Activated CD4-positive, alpha-beta T cell treated with anti-CD3 and anti-CD28 coated beads, Interleukin-2, amount 50 U/mL, for 16 hours (primary cell): ENCODE measurements at places on chromosomes 7 and 10.

- no peak for DNase-seq
Observed at GRCh38 chr10:20173046-20173445, 356.8 kb downstream of the PLXDC2 start.

GRCh38 chr10:78572565-78572964 lies 496.2 kb upstream of the ZMIZ1 start:
- no peak for DNase-seq

DNA sequence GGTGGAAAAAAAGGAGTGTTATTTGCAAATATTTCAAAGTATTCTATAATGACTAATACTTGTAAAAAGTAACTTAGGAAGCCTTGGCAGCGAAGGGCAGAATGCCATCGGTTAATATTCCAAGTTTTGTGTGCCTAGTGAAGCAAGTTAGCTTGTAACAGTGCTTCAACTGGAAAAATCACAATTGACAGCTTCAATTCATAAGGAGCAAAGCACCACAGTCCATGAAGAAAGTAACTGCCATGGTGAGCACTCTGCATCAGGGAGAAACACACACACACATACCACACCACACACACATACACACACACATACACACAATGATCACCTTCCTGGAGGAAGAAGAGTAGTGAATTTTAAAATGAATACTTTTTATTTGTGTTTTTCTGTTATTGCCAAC lies 298.3 kb downstream of the CNTNAP2 start:
- DNase-seq, result no peak

- DNase-seq, result no peak
Observed at GRCh38 chr10:29434111-29434510, 145.2 kb downstream of the LYZL1 start.

- DNase-seq, result peak; percentile 96
Observed at GRCh38 chr7:111083413-111083812, 7.5 kb upstream of the LRRN3 start.

GRCh38 chr10:22022257-22023032 lies 18.9 kb upstream of the DNAJC1 start:
- DNase-seq, result peak; percentile 16

DNA sequence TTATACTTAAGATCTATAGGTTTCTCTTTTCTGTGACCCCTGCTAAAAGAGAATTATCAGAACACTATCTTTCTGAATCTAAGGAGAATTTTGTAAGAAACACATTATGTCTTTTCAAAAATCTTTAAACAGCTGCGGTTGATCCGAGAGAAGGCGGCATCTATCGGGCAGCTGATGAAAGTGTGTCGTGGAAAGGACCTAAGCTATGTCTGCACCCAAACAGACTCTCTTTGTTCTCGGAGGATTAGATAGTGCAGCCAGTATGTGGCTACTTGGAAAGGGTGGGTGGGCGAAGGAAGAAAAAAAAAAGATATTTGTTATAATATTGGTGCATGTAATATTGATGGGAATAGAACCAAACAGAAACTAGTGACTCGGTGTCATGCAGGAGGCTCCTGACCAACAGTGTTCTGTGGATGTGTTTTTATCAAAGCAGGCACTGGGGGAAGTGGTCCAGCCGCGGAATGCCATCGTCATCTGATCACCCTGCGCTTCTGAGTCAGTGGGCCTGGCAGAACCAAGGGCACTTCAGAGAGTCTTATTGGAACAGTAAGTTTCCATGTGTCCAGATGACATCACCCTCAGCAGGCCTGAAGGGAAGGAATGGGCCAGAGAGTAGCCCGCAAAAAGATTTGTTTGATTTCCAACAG lies 509.7 kb upstream of the AKR1E2 start:
- no peak for DNase-seq

- DNase-seq, result no peak
Observed at GRCh38 chr7:117322741-117323304, at the start of gene WNT2. TSS of gene WNT2 (minus strand) at chr7:117323058. CDS start at chr7:117322989, 69 bp downstream.

DNA sequence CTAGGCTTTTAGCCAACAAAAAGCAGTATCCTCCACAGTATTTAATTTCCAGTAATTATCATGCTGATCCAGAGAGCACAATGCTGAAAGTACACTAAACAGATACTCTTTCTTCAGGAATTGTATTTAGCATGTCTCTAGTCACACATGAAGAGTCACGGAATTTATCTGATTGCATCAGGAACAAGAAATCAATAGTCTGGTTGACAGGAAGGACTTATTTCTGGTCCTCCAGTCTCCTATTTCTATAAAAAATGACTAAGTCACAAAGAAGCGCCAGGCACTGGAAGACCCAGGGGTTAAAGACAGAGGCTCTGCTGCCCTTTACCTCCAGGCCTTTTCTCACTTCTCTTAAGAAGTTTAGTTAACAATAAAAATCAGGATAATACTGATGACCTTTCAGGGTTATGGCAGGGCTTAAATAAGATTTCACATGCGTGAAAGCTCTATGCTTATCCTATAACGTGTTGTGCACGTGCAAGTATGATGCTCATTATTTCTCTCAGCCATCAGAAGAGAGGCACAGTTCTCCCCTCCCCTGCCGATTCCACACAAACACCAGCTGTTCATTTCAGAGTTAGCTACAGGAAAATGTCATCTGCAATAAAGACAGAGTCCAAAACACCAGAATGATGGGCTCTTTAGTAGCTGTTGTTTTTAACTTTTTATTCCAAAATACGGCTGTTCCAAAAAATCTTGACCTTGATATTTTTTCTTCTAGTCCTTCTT lies 36.9 kb downstream of the SLC26A4 start:
- DNase-seq, result no peak

- no peak for DNase-seq
Observed at GRCh38 chr7:120278773-120279172, 5.8 kb downstream of the KCND2 start.

DNA sequence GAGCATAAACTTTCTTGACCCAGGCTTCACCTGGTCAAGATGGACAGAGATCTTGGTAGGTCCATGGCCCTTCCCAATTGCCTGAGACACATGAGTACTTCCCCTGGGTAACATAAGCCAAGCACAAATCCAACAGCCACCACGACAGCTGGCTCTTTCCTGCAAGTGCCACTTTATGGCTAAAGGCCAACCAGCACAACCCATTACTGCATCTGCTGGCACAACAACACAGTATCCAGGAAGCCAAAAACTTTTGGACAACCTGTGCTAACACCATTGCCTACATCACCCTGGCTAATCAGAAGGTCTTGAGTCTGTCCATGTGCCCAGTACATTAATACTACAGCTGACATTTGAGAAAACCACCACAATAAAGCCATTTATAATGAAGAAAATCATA lies 548.0 kb upstream of the SEMA3D start:
- no peak for DNase-seq

- no peak for DNase-seq
Observed at GRCh38 chr10:58508316-58508715, 4.4 kb upstream of the BICC1 start.

DNA sequence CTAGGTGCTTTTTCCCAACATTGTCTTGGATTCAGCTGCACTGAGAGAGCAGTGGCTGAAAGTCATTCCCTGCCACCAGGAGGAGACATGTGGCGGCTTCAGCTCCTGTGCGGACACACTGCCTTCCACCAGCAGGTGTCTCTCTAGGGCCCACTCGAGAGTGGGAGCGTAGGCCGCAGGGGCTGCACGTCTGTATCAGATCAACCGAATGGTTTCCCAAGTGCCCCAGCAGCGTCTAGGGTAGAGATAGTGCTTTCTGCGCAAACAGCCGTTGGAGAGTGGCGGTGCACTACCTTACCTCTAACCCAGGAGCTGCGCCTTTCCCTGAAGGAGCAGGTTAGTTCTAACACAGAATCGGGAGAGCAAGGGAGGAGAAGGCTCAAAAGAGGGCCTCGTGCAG lies 31.7 kb downstream of the PAPOLB start:
- peak; percentile 68 for DNase-seq

DNA sequence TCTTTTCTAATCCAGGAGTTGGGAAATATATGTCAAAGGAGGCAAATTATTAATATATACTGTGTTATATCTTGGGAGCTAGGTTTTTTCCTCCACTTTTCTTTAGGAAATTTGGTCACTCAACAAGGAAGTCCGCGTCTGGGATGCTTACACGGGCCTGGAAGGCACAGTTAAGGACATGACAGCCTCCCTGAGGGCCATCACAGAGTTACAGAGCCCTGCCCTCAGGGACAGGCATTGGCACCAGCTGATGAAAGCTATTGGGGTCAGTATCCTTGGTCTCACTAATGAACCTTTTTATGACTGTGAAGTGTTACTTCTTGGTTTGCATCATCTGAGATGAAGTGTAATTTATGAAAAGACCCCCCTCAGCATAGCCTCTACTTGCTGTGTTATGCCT lies 74.7 kb downstream of the DNAH11 start:
- no peak for DNase-seq

DNA sequence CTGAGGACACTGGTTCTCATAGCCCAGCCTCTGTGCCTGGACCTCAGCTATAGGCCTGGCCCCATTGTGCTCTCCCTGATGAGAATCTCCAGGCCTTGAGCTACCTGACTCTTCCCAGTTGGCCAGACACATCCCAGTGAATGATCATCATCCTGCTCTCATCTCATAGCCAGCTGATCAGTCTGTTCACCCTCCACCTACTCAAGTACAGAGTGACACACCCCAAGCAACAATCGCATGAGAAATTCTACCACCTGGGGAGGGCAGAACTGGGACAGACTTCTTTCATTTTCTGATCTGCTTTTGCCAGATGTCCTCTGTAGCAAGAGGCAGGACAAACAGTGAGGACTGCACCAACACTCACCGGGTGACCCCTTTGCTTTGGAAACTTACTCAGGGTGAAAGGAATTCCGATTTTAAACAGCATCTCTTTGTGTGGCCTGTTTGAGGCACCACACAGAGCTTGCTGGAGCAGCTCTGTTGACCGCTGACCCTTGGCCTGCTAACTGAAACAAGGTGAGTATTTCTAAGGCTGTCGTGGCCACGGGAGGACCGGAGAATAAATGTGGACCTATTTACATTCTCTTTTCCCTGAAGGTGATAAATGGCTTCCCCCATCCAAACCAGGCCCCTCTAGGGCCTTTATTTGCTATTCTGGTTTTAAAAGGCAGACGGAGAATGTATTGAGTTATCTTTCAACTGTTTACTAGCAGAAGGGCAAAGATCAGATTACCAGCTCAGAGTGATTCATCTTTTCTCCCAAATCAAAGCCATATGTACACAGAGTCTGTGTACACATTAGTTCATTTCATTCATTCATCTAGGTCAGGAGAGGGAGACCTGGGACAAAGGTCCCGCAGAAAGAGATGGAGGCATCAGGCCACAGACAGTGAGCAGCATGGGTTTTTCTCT lies 181.4 kb upstream of the TNS3 start:
- no peak for DNase-seq

DNA sequence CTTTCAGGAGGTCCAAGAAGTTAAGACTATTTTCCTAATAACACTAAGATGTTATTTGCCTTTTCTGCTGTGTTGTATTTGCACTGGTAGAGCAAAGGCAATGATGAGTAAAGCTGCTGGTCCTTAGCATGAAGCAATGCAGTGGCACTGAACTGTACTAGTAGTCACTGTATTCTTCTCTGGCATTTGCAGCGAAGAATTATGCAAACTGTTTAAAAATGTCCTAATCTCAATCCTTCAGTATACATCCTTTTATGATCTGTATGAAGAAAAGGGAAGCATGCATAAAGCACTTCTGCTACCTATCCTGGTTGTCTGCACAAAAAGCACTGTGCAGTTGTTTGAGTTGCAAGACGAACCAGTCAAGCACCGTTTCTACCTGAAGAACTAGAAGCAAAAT lies 20.4 kb downstream of the IGF2BP3 start:
- no peak for DNase-seq

DNA sequence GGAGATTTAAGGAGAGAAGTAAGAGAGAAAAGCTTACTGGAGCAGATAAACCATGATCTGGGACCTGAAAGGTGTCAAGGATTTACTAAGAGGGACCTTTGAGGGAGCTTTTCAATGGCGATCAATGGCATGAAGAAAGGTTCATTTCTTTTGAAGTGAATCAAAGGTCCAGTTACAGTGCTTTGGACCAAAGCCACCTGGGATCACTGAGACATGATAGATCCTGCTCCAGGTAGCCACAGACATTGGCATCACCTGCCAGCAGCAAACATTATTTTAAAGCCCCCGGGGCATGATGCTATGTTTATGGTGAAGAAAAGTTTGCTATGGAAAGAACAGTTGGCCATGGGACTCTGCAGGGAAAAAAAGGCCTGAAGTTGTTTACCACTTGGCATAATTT lies 109.4 kb downstream of the SLC25A13 start:
- no peak for DNase-seq

DNA sequence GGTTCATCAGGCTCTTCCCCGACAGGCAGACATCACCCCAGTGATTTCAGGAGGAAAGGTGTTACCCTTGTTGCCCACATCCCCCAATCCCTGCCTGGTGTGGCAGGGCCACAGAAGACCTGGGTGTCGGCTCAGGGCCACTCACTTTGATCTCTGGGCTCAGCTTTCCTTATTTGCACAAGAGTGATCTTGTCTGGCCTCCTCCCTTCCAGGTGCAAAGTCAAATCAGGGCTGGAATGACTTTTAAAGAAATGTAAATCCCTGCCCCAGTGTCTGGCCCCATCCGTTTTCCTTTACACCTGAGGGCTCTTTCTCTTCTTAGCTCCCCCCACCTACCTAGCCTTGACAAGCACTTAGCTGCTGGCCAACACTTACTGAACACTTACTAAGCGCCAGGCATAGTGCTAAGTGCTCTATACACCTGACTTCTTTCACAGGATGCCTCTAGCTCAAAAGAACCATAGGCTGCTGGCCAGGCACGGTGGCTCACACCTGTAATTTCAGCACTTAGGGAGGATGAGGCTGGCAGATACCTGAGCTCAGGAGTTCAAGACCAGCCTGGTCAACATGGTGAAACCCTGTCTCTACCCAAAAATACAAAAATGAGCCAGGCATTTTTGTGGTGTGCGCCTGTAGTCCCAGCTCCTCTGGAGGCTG lies 979 bp upstream of the NODAL start:
- DNase-seq, result no peak

GRCh38 chr7:96303686-96304443 lies 18.0 kb downstream of the SLC25A13 start:
- DNase-seq, result peak; percentile 63

DNA sequence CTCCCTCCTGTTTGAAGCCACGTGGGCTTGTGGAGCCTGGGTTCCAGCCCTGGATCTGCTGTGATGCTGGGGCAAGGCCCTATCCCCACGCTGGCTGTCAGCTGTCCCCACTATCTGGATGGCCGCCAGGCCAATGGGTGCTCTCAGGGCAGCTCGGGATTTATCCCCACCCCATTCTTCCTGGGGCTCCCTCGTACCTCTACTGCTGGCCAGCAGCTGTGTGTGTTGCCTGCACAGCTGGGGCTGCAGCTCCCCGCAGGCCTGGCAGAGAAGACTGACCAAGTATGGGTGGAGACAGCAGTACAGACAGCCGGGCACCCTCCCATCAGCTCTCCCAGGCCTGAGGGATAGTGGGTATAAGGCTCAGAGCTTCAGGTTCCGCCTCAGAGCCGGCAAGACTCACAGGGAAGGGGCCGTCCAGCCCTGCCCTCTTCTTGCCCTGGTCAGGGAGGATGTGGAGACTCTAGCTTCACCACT lies 13.6 kb downstream of the CLIP2 start:
- DNase-seq, result no peak

DNA sequence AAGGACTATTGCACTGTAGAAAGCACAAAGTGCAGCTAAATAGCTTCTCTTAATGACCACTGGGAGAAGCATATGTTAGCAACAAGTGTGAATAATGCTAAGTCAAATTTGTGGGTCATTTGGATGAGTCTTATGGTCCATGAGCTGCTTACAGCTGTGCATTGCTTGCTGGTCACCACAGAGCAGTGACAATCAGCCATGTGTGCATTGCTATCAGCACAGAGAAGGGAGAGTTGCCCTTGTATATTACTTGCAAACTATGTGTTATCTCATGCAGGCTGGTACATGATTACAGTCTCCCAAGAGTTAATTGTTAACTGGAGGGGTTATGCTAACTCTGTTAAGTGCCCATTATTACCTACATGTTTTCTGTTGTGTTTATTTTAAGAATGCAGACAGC lies 25.7 kb downstream of the MRPS33 start:
- DNase-seq, result no peak
